ENCODE measurements at places on chromosomes 5 and 9. TPM values are rescaled to one million over a fixed set of nuclear protein-coding genes. Genes with fewer than 3 reads are reported as not detected.

Gene TUSC1
- not detected for total RNA-seq

- DNase-seq, result no peak
Measured at GRCh38 chr9:19769213-19769612, 19.6 kb downstream of the SLC24A2 start.

DNA sequence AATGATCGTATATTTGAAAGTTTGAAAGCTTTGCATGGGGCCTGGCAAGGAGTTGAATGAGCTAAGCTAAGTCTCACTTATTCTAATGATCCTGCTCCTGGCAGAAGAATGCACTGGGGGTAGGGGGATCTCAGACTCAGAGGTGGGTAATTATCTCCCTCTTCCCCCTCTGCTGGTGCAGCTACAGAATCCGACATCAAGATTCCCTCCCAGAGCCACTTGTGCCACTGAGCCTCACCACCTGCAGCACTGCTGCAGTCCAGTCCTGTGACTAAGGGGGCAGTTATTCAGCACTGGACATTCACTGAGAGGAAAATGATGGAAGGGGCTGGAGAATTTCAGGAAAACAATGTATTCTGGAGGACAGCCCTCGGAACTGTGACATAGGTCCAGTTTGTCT is 205.8 kb downstream of the DEPDC1B start:
- no peak for DNase-seq

GRCh38 chr9:72635197-72635596 is 113.8 kb downstream of the TMC1 start:
- no peak for DNase-seq

Measured in HepG2 (cell line).